ENCODE measurements at places on chromosomes 7 and 10. TPM values are rescaled to one million over a fixed set of nuclear protein-coding genes. Genes with fewer than 3 reads are reported as not detected.

The TSPAN13 gene
- 67.2 TPM for polyA plus RNA-seq

The PDE6C gene
- polyA plus RNA-seq, result not detected

The PLAC9 gene
- 22.2 TPM for polyA plus RNA-seq

The IL2RA gene
- 1.1 TPM for polyA plus RNA-seq

The CFAP69 gene
- 3.8 TPM for polyA plus RNA-seq

The BRI3 gene
- polyA plus RNA-seq, result 225 TPM

The SEPHS1 gene
- 43.9 TPM for polyA plus RNA-seq

The TMEM184A gene
- polyA plus RNA-seq, result 37.4 TPM

The EGFR gene
- 30.5 TPM for polyA plus RNA-seq

The UPK3BL2 gene
- polyA plus RNA-seq, result 7.3 TPM

The AKR1C4 gene
- 1.9 TPM for polyA plus RNA-seq

The HACD1 gene
- 6.4 TPM for polyA plus RNA-seq

The OR13A1 gene
- not detected for polyA plus RNA-seq

The MYH16 gene
- not detected for polyA plus RNA-seq

The C7orf33 gene
- not detected for polyA plus RNA-seq

The CALML3 gene
- 0.07 TPM for polyA plus RNA-seq

The DRGX gene
- polyA plus RNA-seq, result not detected

The ATG9B gene
- polyA plus RNA-seq, result 0.22 TPM

The GSTO2 gene
- 45.4 TPM for polyA plus RNA-seq

The MUC3A gene
- polyA plus RNA-seq, result 156 TPM

The ANKRD22 gene
- 0.81 TPM for polyA plus RNA-seq

The TLL2 gene
- polyA plus RNA-seq, result 0.46 TPM

The FAM25C gene
- not detected for polyA plus RNA-seq

The CLRN3 gene
- 84.5 TPM for polyA plus RNA-seq

The SLC26A3 gene
- 56.0 TPM for polyA plus RNA-seq

The DLG5 gene
- 13.9 TPM for polyA plus RNA-seq

The WEE2 gene
- not detected for polyA plus RNA-seq

The NXPH1 gene
- polyA plus RNA-seq, result not detected

The SEMA3A gene
- not detected for polyA plus RNA-seq

The COL13A1 gene
- 6.6 TPM for polyA plus RNA-seq

The GPR26 gene
- not detected for polyA plus RNA-seq

The CLEC5A gene
- polyA plus RNA-seq, result 0.01 TPM

The PAPSS2 gene
- 37.3 TPM for polyA plus RNA-seq

The HYAL4 gene
- polyA plus RNA-seq, result 0.01 TPM

The TMEM229A gene
- 1.6 TPM for polyA plus RNA-seq

The LRRN3 gene
- 2.0 TPM for polyA plus RNA-seq

The SHLD2 gene
- 19.6 TPM for polyA plus RNA-seq

The GNG11 gene
- polyA plus RNA-seq, result 2.0 TPM

The RHOBTB1 gene
- polyA plus RNA-seq, result 3.3 TPM

The PLEKHS1 gene
- polyA plus RNA-seq, result 23.1 TPM

The TUBB8 gene
- 0.75 TPM for polyA plus RNA-seq

The OR2A1 gene
- 0.46 TPM for polyA plus RNA-seq

The TWIST1 gene
- polyA plus RNA-seq, result 0.36 TPM

The ADRA2A gene
- 19.3 TPM for polyA plus RNA-seq

The ZNF365 gene
- not detected for polyA plus RNA-seq

The CTNNA3 gene
- not detected for polyA plus RNA-seq

The CISD1 gene
- polyA plus RNA-seq, result 69.2 TPM

The ARL3 gene
- polyA plus RNA-seq, result 8.3 TPM

The TCF7L2 gene
- polyA plus RNA-seq, result 16.2 TPM

The TEX36 gene
- not detected for polyA plus RNA-seq

The CTAGE6 gene
- not detected for polyA plus RNA-seq

The NUDT13 gene
- 4.7 TPM for polyA plus RNA-seq

The PROSER2 gene
- 0.54 TPM for polyA plus RNA-seq

The AMPH gene
- 0.54 TPM for polyA plus RNA-seq

The COBL gene
- 40.3 TPM for polyA plus RNA-seq

The CXCL12 gene
- polyA plus RNA-seq, result 8.9 TPM

The SLC18A2 gene
- polyA plus RNA-seq, result 0.38 TPM

The GRID2IP gene
- polyA plus RNA-seq, result 0.90 TPM
